ENCODE measurements at places on chromosomes 1 and 21. TPM values are rescaled to one million over a fixed set of nuclear protein-coding genes. Genes with fewer than 3 reads are reported as not detected.

OVAAL gene
- not detected for total RNA-seq

PGBD5 gene
- not detected for total RNA-seq

SESN2 gene
- 35.4 TPM for total RNA-seq

HSD3B1 gene
- not detected for total RNA-seq

LY9 gene
- total RNA-seq = 29.0 TPM

SHE gene
- total RNA-seq = not detected

ELF3 gene
- not detected for total RNA-seq

CDC7 gene
- total RNA-seq = 25.7 TPM

HTR1D gene
- total RNA-seq = not detected

PLA2G2D gene
- not detected for total RNA-seq

CSF3R gene
- total RNA-seq = 0.06 TPM

Data from activated naive CD8-positive, alpha-beta T cell treated with anti-CD3 and anti-CD28 coated beads for 36 hours (primary cell).